Myocyte (in vitro differentiated cells): ENCODE measurements at places on chromosomes 13 and 19. TPM values are rescaled to one million over a fixed set of nuclear protein-coding genes. Genes with fewer than 3 reads are reported as not detected.

DNA sequence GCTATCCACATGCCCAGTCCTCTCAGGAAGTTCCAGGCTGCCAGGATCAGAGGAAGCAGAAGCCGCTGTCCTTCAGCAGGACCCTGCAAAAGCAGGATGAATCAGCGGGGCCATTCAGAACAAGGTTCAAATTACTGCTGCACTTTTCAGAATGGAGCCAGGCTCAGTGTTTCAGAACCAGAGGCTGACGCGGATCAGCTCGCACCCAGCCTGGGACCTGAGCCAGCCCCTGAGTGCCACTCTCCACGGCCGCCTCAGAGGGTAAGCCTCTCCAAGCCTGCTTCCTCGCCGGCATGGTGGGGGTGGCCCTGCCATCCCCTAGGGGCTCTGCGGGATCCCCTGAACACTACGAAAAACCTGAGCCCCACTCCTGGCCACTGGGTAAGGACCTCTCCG lies 24.7 kb downstream of the RASA3 start:
- DNase-seq, result peak; percentile 92

DNA sequence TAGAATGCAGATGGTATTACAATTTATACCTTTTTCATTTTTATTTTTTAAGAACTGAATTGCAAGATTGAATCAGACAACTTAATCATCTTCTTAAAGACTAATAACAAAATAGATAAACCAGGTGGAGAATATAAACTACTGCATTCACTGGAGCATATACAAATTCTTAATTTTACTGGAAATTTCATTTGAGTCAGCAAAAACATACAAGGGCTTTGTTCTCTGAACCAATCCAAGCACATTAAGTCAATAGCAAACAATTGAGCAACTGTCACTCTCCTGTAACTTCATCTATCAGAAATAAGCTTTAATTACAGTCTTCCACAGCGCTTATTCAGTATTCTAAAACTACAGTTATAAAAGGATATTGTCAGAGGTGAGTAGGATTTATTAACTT lies 167.4 kb upstream of the OBI1 start:
- DNase-seq, result no peak

Gene KIR3DL2
- total RNA-seq, result not detected in 2 replicates

Gene CYP2F1
- total RNA-seq, result not detected in 2 replicates

Gene LILRB3
- total RNA-seq, result not detected in 2 replicates
